ENCODE measurements at places on chromosomes 3 and 15. TPM values are rescaled to one million over a fixed set of nuclear protein-coding genes. Genes with fewer than 3 reads are reported as not detected.

- H3K27ac ChIP-seq, result no peak overlapping the region
- H3K27me3 ChIP-seq, result no peaks in the 10 kb centered on the region
- H3K36me3 ChIP-seq, result no peaks in the 10 kb centered on the region
- H3K4me3 ChIP-seq, result no peak overlapping the region
- DNase-seq, result no peak
These were observed 225.4 kb upstream of the UBE2E2 start for GRCh38 chr3:22977650-22978289.

Gene ZPLD1
- total RNA-seq, result 0.18 TPM

- H3K36me3 ChIP-seq, result no peaks in the 10 kb centered on the region
- no peak for DNase-seq
- no peak overlapping the region for H3K27ac ChIP-seq
- no peaks in the 10 kb centered on the region for H3K27me3 ChIP-seq
These were observed 41.9 kb downstream of the FMN1 start for GRCh38 chr15:33152502-33153109.

- no peaks in the 10 kb centered on the region for H3K36me3 ChIP-seq
- no peak overlapping the region for H3K4me3 ChIP-seq
- H3K27me3 ChIP-seq, result no peaks in the 10 kb centered on the region
- H3K4me1 ChIP-seq, result peaks cover 6% of the 10 kb centered on the region
- H3K27ac ChIP-seq, result no peak overlapping the region
- DNase-seq, result no peak
These were observed 6.3 kb upstream of the APEH start for GRCh38 chr3:49667701-49668413.

DNA sequence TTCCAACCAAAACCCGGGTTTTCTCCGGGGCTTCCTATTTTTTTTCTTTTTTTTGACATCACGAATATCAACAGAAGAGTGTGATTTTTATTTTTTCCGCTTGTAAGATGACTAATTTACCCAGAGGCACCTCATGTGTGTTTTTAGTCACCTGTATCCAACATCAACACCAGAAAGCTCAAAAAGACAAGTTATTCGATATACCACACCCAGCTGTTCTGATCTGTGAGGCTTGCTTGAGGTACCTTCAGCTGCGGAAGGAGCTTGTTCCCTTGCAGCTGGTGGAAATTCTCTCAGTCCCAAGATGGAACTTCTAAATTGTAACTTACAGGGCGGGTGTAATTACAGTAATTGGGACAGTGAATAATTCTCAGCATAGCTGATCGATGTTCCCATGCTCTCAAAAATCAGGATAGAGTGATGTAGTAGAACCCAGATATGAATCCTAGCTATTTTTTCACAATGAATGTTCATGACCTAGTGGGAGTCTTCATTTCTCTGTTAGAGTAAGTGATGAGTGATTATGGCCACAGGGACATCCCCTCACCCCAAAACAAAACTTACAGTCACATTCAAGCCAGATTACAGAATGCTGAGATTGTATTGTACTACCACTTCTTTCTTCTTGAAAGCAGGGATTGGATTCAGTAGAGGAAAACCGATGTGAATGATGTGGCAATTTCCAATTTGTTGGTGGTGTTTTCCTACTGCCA is 232.1 kb downstream of the AGBL1 start:
- H3K27ac ChIP-seq, result no peak overlapping the region
- no peaks in the 10 kb centered on the region for H3K4me1 ChIP-seq
- no peak for DNase-seq
- no peak overlapping the region for H3K4me3 ChIP-seq
- H3K36me3 ChIP-seq, result no peaks in the 10 kb centered on the region

- no peak for DNase-seq
- no peaks in the 10 kb centered on the region for H3K27me3 ChIP-seq
- no peak overlapping the region for H3K27ac ChIP-seq
- peaks cover 5% of the 10 kb centered on the region for H3K4me1 ChIP-seq
- H3K36me3 ChIP-seq, result no peaks in the 10 kb centered on the region
These were observed 154.0 kb upstream of the SYNPR start for GRCh38 chr3:63124090-63124489.

- DNase-seq, result peak; percentile 28
- H3K36me3 ChIP-seq, result no peaks in the 10 kb centered on the region
- H3K27me3 ChIP-seq, result no peaks in the 10 kb centered on the region
- no peaks in the 10 kb centered on the region for H3K4me1 ChIP-seq
- no peak overlapping the region for H3K4me3 ChIP-seq
These were observed 730.2 kb downstream of the TUSC7 start for GRCh38 chr3:117439812-117440211.

GRCh38 chr3:43053291-43053690 is 52.6 kb downstream of the POMGNT2 start:
- DNase-seq, result no peak
- H3K27me3 ChIP-seq, result no peaks in the 10 kb centered on the region
- no peaks in the 10 kb centered on the region for H3K4me1 ChIP-seq
- no peak overlapping the region for H3K4me3 ChIP-seq

Gene TTLL13
- 0.21 TPM for total RNA-seq

Gene LMAN1L
- not detected for total RNA-seq

GRCh38 chr15:78129751-78130287 is 1.4 kb downstream of the CIB2 start:
- H3K36me3 ChIP-seq, result no peaks in the 10 kb centered on the region
- H3K4me1 ChIP-seq, result no peaks in the 10 kb centered on the region
- peak overlapping the region; percentile 32 for H3K27ac ChIP-seq
- no peaks in the 10 kb centered on the region for H3K27me3 ChIP-seq
- DNase-seq, result no peak

- H3K36me3 ChIP-seq, result peaks cover 22% of the 10 kb centered on the region
- H3K27me3 ChIP-seq, result no peaks in the 10 kb centered on the region
- no peak overlapping the region for H3K4me3 ChIP-seq
- H3K4me1 ChIP-seq, result no peaks in the 10 kb centered on the region
These were observed 7.6 kb downstream of the VHL start for GRCh38 chr3:10149226-10149625.

Gene IL17RB
- 8.4 TPM for total RNA-seq

Gene BCL2A1
- not detected for total RNA-seq

- no peak for DNase-seq
- H3K36me3 ChIP-seq, result no peaks in the 10 kb centered on the region
- no peaks in the 10 kb centered on the region for H3K27me3 ChIP-seq
- no peak overlapping the region for H3K27ac ChIP-seq
- H3K4me1 ChIP-seq, result no peaks in the 10 kb centered on the region
These were observed 74.6 kb upstream of the CHRNA7 start for GRCh38 chr15:31955734-31956133.

DNA sequence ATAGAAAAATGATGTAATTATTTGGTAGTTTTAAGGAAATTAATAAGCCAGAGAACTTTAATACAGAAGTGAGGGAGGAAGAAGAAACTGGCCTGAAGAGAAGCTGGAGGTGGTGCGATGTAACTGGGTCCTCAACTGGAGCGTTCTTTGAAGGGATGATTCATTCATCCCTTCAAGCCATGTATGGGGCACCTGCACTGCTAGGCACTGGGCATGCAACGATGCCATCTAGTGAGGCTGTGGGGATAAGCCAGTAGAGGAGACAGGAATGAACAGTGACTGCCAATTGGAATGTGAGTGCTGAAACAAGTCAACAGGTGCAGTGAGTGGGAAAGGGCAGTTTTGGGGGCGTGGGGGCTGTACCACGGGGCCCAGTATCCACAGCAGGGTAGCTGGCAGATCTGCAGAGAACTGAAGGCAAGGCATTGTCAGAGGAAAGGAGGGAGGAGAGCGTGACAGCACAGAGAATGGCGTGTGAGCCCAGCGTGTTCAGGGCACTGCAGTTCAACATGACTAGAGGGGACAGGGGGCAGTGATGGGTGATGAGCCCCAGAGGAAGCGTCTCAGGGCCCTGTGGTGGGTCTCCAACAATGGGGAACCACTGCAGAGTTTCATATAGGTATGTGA is 3.8 kb upstream of the KIF23 start:
- H3K4me1 ChIP-seq, result peaks cover 5% of the 10 kb centered on the region
- H3K36me3 ChIP-seq, result no peaks in the 10 kb centered on the region
- no peak overlapping the region for H3K4me3 ChIP-seq
- H3K27me3 ChIP-seq, result no peaks in the 10 kb centered on the region
- no peak overlapping the region for H3K27ac ChIP-seq

GRCh38 chr3:134846911-134847317 is 51.9 kb downstream of the EPHB1 start:
- peak; percentile 2 for DNase-seq
- H3K27me3 ChIP-seq, result no peaks in the 10 kb centered on the region
- H3K4me3 ChIP-seq, result no peak overlapping the region
- no peaks in the 10 kb centered on the region for H3K36me3 ChIP-seq

DNA sequence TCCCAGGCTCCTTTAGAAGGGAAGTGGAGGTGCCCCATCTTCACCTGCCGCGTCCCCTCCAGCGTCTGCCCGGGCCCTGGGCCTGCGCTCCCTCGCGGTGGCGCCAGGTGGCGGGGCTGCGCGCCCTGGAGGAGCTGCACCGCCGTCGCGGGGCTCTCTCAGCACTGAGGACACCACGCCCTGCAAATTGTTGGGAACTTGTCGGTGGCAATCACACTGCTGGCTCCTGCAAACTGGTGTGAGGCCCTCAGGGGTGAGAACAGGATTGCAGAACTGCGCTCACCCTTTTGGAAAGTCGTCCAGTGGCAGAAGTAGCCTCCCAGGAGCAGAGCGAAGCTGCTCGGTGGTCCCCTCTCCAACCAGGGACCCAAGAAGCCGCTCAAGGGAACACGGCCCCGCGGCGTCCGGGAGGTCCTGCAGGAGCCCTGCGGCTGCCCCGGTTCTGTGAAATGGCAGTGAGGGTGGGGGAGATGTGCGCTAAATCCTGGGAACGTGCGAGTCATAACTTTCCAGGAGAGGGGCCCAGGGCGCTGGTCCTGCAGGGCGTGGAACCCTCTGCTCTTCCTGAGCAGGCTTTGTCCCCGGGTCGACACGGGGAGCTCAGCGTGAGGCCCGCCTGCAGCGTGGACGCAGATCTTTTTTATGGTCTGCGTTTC is 995 bp upstream of the LRRK1 start:
- DNase-seq, result peak; percentile 76
- no peak overlapping the region for H3K27ac ChIP-seq
- H3K27me3 ChIP-seq, result peaks cover 69% of the 10 kb centered on the region
- H3K36me3 ChIP-seq, result no peaks in the 10 kb centered on the region
- H3K4me1 ChIP-seq, result peaks cover 3% of the 10 kb centered on the region

- no peaks in the 10 kb centered on the region for H3K36me3 ChIP-seq
- no peak overlapping the region for H3K4me3 ChIP-seq
- H3K27me3 ChIP-seq, result peaks cover 100% of the 10 kb centered on the region
- peaks cover 9% of the 10 kb centered on the region for H3K4me1 ChIP-seq
- DNase-seq, result no peak
These were observed 5.5 kb upstream of the ONECUT1 start for GRCh38 chr15:52795464-52796227.

DNA sequence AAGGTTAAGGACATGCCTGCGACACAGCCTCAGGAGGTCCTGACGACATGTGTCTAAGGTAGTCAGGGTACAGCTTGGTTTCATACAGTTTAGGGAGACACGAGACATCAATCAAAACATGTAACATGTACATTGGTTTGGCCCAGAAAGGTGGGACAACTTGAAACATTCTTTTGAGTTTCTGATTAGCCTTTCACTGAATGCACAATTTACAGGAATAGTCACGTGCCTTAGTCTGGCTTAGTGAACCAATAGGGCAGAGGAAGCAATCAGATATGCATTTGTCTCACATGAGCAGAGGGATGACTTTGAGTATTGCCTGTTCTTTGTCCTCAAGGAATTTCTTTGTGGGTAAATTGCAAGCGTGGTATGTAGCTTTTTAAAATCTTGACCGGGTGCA is 24.5 kb upstream of the HDAC11 start:
- H3K4me1 ChIP-seq, result peaks cover 14% of the 10 kb centered on the region
- no peak for DNase-seq
- no peaks in the 10 kb centered on the region for H3K27me3 ChIP-seq
- H3K4me3 ChIP-seq, result no peak overlapping the region
- H3K27ac ChIP-seq, result no peak overlapping the region
- H3K36me3 ChIP-seq, result no peaks in the 10 kb centered on the region

Gene OXTR
- 0.49 TPM for total RNA-seq

GRCh38 chr3:135325726-135326235 is 530.7 kb downstream of the EPHB1 start:
- H3K27ac ChIP-seq, result no peak overlapping the region
- no peak overlapping the region for H3K4me3 ChIP-seq
- peaks cover 13% of the 10 kb centered on the region for H3K4me1 ChIP-seq

Gene PTH1R
- total RNA-seq, result 101 TPM

DNA sequence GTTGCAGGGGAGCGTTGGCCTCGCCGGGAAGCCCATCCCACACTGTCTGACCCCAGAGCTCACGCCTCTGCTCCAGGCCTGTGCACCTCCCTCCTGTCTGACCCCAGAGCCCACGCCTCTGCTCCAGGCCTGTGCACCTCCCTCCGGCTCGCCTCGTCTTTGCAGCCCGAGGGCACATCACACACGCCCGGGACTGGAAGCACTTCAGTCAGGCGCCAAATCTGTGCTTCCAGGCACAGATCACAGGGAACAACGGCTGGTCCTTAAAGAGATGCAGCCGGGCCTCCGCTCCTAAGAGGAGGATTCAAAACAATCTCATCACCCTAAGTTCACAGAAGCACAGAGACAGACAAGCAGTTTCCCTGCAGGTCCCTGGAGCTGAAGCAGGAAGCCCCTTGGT is 103.0 kb upstream of the RPL32 start:
- no peak overlapping the region for H3K4me3 ChIP-seq
- peak overlapping the region; percentile 78 for H3K27ac ChIP-seq
- no peak for DNase-seq
- H3K4me1 ChIP-seq, result peaks cover 37% of the 10 kb centered on the region

DNA sequence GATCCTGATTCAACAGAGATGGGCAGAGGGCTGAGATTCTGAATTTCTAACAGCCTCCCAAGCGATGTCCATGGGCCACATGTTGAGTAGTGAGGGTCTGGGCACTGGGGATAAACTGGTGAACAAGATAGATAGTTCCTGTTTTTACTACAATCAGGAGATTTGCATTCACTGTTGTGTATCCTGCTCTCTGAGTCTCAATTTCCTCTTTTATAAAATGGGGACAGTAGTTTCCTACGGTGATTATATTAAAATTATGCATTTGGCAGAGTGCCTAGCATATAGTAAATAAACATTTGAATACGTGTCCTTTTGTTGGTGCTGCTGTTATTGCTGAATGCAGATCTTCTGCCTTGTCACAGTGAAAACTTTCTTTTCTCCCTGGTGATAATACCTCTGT is 102.5 kb downstream of the MYH15 start:
- H3K27me3 ChIP-seq, result no peaks in the 10 kb centered on the region
- DNase-seq, result no peak
- no peak overlapping the region for H3K4me3 ChIP-seq
- H3K36me3 ChIP-seq, result no peaks in the 10 kb centered on the region
- no peak overlapping the region for H3K27ac ChIP-seq
- H3K4me1 ChIP-seq, result peaks cover 17% of the 10 kb centered on the region

DNA sequence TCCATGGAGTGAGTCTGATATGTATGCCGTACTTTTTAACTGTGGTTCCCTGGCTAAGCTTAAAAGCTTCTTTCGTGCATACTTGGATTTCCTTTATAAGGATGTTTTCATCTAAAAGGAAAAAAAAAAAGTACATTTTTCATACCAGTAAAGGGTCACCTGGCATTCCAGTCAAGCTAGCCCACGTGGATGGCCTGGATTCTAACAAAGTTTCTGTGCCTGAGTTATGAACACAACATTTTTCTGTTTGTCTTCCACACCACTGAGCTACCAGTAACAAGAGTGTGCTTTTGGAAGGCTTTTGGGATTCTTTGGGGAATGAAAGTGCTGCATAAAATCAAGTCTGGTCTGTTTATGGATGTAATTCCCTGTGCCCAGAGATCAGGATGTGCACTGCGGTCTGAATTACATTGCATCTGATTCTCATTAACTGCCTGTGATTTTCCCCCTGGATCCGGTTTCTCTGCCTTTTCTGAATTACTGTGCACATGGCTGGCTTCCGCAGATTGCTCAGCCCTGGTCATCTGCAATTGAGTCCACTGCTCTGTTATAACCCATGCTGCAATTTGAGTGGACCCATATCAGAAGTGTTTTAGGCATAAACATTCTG is 38.2 kb upstream of the MAGI1 start:
- no peaks in the 10 kb centered on the region for H3K36me3 ChIP-seq
- H3K27me3 ChIP-seq, result no peaks in the 10 kb centered on the region
- no peaks in the 10 kb centered on the region for H3K4me1 ChIP-seq
- H3K27ac ChIP-seq, result no peak overlapping the region
- H3K4me3 ChIP-seq, result no peak overlapping the region

Gene LDHAL6B
- not detected for total RNA-seq

All from cardiac muscle cell (in vitro differentiated cells and primary cell).